Activated T-cell treated with anti-CD3 and anti-CD28 coated beads, Interleukin-2, amount 50 U/mL, for 1 hour (primary cell): ENCODE measurements at places on chromosomes 2 and 18.
A peak's percentile ranks its signal among the peaks of the same experiment; 100 is the strongest.

DNA sequence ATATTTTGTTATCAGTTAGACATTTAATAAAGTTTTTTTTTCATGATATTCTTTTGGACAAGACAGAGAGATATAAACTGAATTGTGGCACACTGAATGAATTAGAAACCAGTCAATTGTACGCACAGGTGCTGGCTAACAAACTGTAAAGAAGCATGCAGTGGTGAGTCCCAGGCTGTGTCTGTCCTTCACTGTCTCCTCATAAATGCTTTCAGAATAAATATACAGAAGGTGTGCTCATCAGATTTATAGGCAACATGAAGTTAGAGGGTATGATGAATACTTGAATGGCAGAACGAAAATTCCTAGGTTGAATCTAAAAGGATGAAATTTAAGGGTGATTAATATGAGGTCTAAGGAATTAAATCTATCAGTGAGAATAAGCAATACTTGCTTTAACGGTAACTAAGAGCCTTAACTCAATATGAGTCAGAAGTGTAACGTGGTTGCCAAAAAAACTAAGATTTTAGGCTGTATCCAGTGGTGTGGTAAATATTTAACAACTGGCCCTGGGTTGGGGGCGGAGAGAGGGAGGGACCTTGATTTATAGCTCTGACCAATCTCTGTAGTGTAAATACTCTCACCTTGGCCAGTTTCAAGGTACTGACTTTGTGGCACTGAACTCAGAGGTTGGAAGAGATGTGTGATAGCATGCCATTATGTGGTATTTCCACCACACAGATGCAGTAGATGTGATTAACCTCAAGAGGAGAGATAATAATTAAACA is 41.9 kb upstream of the AAK1 start:
- DNase-seq: no peak

DNA sequence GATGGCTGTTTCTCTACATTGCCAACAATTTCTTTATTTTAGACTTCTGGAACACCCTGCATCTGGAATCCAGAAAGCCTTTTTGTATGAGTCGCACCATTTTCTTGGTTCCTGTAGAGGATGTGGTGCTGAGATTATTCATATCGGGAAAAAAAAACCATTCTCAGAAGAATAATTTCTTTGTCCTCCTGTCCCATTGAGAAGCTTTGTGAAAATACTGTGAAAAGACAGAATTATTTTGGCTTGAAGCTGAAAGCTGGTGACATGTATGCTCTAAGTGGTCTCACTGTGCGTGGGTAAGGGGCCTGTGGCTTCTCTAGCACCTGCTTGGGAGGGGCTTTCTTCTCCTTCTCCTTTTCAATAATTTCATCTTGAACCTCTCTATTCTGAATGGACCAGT is 138.4 kb downstream of the FAM210A start:
- no peak for DNase-seq

- no peak for DNase-seq
Measured at GRCh38 chr2:36367895-36368353, 12.3 kb downstream of the CRIM1 start.

DNA sequence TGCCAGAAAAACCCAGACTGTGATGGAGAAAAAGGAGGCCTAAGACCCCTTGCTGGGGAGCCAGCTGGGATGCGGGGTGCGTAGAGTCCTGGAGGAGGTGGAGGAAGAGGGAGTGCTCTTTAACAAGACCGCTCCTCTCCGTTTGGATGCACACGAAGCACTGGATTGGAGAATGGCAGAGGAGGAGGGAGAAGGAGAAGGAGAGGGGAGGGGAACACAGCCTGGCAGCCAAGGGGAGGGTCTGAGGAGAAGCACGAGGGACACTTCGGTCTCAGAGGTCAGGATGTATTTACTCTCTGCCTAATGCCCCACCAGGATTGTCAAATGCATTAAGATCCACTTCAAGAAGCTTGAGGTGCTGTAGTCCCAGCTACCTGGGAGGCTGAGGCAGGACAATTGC is 42.0 kb upstream of the SLC35G4 start:
- DNase-seq: no peak

GRCh38 chr2:98569197-98569793 is 39.0 kb downstream of the COA5 start:
- DNase-seq: peak; percentile 78

DNA sequence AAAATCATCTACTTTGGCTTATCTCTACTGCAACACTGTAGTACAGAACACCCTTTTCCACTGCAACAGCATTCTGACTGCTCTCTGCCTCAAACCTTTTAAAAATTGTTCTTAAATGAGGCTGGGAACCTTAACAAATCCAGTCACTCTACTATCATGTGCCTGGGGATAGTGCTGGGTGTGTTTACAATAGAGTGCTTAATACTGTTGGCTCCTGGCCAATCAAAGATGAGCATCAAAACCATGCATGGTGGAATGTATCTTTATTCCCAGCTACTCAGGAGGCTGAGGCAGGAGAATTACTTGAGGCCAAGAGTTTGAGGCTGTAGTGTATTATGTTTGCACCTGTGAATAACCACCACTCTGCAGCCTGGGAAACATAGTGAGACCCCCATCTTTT is 7.4 kb downstream of the ANKAR start:
- DNase-seq: no peak

DNA sequence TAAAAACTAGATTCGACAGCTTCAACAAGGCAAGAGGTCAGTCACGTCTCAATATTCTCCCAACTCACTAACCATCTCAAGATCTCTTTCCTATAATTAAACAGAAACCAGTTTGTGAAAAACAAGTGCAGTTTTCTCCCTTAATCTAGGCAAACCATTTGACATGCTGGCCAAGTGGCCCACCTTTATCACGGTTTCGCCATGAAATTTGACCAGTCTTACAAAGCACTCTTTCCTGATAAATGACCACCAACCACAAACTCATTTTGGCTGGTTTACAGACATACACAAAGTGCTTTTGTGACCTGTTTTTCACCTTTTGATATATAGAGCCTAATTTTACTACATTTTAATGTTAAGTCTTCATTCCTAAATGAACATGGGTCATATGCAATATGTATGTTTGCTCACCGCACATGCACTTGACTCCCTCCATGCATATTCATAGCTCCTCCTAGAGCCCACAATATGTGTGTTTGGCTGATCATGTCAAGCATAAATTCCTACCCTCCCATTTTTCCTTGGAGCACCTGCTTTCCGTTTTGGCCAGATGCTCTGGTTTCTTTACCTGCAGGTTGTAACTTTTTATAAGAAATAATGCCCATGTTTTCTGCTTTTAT is 385.1 kb downstream of the RAD51AP2 start:
- no peak for DNase-seq

GRCh38 chr2:177064422-177064821 is 148.2 kb upstream of the HNRNPA3 start:
- no peak for DNase-seq

DNA sequence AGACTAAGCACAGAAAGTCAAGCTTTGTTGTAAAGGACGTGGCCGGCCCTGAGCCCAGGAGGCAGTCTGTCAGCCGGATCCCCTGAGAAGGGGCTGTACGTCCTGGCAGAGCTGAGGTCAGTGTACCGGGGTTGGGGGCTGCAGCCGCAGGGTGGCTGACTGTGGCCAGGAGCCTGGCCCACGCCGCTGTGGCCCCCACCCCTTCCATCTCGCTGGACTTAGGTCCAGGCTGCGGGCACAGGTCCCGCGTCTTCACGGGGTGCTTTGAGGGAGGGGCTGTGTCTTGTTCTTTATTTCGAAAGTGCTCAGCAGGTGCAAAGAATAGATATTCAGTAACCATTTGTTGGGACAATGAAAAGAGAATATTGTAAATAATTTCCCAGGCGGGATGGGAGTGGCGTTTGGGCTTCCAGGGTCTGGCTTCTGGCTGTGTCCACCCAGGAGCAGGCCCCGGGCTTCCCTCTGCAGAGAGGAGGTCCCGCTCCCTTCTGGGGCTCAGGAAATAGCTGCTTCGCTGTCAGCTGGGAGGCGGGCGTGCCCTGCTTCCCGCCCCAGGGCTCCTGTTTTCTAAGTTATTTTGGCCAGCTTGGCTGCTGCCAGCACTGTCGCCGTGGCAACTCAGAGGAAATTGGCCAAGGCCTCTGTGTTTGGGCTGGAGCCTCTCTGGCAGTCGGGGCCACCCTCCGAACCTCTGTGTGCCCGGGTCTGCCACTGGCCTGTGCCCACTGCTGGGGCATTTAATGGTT is 7.4 kb downstream of the NFATC1 start:
- peak; percentile 55 for DNase-seq

GRCh38 chr2:58484221-58484620 is 243.1 kb upstream of the FANCL start:
- no peak for DNase-seq

GRCh38 chr2:54866868-54867267 is 143.4 kb downstream of the EML6 start:
- DNase-seq: no peak

DNA sequence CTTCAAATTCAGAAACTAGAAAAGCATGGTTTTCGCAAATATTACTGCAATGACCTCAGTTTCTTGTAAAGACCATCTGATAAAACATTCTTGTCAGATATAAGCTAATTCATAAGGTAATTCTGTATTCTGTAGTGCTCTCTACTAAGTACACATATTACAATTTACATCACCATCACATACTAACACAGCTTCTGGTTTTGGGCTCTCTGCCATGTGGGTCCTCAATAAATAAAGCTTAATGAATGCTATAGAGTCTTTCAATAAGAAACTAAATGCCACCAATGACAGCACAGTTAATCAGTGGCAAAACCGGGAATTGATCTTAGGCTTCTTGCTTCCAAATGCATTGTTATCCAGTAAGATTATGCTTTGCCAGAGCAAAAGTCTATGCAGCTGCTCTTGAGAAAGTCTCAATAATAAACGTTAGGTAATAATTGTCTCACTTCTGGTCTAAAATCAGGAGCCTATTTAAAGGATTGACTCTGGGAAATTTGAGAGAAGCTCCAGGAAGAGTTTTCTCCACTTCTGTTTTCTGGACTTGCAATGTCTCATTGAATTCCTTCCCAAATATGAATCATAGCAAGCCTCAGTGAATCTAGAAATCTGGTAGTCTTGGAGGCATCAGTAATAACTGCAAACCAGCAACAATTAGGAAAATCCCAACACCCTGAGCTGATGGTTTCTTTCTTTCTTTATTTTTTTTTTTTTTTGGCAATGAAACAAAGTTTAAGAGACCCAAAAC is 67.9 kb upstream of the RAPGEF4 start:
- no peak for DNase-seq

DNA sequence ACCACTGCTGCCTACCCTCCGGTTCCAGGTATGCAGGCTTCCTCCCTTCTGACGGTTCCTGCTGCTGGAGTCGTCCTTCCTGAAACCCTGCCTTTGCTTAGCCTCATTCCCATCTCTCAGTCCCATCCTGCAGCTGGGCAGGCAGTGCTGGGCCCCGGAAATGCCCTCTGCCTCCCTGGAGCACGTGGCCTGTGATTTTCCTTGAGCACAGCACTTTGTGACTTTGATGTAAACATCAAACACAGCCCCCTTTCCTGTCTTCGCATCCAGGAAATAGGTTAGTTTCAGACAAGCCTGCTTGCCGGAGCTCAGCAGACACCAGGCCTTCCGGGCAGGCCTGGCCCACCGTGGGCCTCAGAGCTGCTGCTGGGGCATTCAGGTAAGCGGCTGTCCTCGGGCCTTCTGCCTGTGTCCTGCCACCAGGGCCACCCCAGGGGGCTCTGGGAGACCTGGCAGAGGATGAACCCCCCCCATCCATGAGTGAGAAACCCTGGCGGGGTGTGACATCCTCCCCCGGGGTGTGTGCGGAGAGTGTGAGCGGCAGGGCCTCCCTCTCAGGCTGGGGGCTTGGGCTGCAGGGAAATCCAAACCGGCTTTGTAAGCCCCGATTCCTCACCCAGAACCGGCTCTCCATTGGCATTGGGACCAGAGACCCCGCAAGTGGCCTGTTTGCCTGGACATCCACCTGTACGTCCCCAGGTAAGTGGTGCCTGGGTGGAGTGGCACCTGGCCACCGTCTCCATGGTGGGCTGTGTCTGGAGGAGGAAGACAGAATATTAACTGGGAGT is at the start of gene ZAP70:
TSS of gene ZAP70 (plus strand) at position 281 of the 788 bp plus-strand sequence. CDS start 10,461 bp downstream, outside the sequence.
- peak; percentile 69 for DNase-seq

GRCh38 chr2:55519938-55520885 is 694 bp downstream of the CFAP36 start:
- DNase-seq: no peak

DNA sequence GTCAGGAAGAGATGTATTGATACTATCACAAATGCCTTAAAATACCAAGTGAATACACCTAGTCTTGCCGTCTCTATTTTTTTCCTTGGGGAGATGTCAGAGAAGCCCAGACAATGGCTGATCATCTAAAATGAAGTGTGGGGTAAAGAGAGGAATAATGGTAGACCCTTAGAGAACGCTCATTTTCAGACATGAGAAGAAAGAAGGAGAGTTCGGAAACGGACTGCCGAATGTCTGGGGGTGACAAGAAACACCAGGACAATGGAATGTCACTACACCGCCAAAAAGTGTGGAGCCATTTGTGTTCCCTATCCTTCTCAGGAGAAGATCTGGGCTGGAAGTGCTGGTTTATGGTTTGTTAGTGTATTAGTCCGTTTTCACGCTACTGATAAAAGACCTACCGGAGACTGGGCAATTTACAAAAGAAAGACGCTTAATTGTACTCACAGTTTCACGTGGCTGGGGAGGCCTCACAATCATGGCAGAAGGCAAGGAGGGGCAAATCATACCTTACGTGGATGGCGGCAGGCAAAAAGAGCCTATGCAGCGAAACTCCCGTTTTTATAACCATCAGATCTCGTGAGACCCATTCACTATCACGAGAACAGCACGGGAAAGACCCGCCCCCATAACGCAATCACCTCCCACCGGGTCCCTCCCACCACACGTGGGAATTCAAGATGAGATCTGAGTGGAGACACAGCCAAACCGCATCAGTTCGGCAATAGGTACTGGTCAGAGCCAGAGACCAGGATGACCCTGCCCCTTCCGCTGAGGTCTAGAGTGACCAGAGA is 743.7 kb downstream of the GALR1 start:
- DNase-seq: no peak

- DNase-seq: no peak
Measured at GRCh38 chr2:9252002-9252357, 45.4 kb downstream of the ASAP2 start.

GRCh38 chr2:197920088-197920487 is 115.7 kb downstream of the PLCL1 start:
- DNase-seq: no peak
